ENCODE measurements at places on chromosomes 2 and 18.

GRCh38 chr2:6589150-6589549, 276.6 kb downstream of the CMPK2 start:
- no peak for DNase-seq

DNA sequence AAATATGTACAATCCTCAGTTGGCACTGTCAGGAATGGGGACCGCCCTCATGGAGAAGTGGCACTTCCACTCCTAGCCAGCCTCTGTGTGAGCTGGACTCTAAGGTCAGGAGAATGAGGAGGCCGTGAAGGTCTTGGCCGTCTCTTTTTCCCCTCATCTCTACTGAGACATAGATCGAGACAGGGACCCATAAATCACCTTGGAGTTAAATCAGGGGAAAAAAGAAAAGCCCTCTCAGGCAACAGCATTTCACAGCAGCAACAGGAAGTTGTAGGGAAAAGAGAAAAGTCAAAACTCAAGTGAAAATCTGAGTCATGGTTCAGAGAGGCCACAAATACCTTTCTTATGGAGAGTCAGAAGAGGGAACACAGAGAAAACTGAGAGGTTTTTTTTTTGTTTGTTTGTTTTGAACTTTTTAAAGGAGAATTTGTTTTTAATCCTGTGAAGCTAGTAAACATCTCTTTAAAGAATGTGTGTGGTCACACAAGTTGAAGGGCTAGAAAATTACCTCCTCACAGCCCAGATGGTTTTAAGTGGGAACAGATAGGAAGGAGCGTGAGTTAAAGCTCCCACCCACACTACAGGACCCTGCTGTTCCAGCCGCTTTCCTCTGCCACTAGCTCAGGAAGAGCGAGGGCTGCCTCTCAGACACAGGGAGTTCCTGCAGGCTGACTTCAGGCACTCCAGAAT, 30.6 kb upstream of the CYP1B1 start:
- no peak for DNase-seq

- DNase-seq, result no peak
Measured at GRCh38 chr2:74736589-74736988, 82.5 kb downstream of the SEMA4F start.

- DNase-seq, result no peak
Measured at GRCh38 chr2:150528861-150529801, 41.7 kb upstream of the RND3 start.

DNA sequence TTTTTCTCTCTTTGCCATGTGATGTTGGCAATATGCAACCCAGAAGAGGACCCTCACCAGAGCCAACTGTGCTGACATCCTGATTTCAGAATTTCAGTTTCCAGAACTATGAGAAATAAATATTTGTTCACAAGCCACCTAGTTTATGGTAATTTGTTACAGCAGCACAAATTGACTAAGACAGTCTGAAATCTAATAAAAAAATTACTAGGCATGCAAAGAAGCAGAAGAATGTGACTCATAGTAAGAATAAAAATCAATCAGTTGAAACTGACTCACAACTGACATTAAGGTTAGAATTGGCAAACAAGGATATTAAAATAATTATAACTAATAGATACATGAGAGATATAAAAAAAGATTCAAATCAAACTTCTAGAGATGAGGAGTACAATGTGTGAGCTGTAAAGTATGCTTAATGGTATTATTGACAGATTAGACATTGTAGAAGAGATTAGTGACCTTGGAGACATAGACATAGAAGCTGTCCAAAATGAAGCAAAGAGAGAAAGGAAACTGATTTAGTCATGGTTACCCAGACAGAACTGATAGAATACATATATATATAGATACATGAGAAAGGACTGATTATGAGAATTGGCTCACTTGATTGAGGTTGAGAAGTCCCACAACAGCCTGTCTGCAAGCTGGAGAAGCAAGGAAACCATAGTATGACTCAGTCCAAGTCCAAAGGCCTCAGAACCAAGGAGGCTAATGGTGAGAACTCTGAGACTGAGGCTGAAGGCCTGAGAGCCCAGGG, 27.8 kb upstream of the TTC39C start:
- DNase-seq, result no peak

DNA sequence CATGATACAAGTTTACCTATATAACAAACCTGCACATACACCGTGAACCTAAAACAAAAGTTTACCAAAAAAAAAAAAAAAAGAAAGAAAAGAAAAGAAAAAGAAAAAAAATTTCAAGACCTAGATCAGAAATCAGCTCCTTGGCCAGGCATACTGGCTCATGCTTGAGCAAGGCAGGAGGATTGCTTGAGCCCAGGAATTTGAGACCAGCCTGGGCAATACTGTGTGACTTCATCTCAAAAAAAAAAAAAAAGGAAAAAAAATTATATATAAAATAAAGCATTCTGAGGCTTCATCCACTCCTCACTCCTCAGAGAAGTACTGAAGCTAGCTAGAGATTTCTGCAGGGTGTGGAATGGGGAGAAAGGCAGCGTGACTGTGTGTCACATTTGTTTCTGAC, 11.8 kb upstream of the PROC start:
- no peak for DNase-seq

DNA sequence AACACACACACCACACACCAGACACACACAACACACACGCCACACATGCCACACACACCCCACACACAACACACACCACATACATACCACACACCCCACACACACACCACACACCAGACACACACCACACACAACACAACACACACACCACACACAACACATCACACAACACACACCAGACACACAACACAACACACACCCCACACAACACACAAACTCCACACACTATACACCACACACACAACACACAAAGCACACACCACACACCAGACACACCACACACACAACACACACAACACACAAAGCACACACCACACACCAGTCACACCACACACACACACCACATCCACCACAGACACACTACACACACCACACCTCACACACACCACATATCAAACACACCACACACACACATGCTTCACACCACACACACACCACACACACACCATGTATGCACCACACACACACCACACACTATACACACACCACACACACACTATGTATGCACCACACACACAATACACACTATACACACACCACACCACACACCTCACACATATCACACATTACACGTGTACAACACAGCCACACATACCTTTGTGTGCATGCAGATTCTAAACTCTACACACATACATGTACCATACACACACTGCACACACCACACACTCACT, 72.2 kb downstream of the TMEM18 start:
- DNase-seq, result no peak

- no peak for DNase-seq
Measured at GRCh38 chr2:40955042-40955441, 503.2 kb upstream of the SLC8A1 start.

DNA sequence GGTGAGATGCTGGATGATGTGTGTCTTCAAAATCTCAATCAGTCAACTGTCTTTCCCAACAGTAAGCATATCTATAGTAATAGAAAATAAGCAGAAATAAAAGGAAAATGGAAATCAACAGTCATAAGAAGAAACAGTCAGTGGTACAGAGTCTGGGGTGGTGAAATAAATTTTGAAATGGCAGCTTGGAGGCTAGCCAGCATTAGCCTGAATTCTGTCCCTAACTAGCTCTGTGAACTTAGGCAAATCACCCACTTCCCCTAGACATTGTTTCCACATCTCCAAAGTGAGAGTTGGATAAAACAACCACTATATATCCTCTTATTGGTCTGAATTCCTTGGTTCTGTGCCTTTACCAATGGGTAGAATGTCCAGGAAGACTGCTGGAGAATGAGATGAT, 189.7 kb upstream of the REV1 start:
- no peak for DNase-seq

DNA sequence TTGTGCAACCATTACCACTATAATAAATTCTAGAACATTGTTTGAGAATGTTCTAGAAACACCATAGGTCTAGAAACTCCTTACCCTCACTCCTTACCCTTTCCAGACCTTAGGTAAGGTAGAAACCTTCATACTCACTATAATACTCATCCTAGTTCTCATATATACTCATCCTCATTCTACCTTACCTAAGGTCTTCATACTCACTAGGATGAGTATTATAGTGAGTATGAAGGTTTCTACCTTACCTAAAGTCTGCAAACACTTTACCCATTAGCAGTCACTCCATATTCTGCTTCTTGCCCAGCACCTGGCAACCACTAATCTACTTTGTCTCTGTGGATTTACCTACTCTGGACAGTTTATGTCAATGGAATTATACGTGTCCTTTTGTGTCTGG, 75.0 kb downstream of the TMEM185B start:
- no peak for DNase-seq

Measured in stimulated activated CD4-positive, alpha-beta T cell treated with anti-CD3 and anti-CD28 coated beads, TNF-alpha, amount 100 ng/mL, for 1 hour (primary cell).